ENCODE measurements at places on chromosomes 2 and 18.

- DNase-seq, result no peak
Observed at GRCh38 chr2:39503277-39503676, 66.2 kb upstream of the MAP4K3 start.

DNA sequence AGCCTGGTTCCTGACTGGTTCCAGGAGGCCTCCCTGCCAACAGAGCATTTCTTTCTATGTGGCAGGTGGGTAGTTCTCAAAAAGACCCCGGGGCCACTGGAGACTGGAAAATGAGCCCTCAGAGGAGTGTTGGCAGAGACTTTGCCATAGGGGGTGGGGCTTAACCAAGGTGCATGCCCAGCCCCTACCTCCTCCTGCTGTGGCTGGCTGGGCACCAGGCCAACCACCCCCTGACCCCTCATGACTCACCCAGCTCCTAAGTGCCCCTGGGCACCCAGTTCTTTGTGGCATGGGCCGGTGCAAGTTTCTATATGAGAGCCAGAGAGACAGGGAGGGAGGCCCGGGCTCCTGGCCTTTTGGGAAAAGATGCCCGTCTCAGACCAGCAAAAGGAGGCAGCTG is 98.2 kb upstream of the SMAD2 start:
- no peak for DNase-seq

DNA sequence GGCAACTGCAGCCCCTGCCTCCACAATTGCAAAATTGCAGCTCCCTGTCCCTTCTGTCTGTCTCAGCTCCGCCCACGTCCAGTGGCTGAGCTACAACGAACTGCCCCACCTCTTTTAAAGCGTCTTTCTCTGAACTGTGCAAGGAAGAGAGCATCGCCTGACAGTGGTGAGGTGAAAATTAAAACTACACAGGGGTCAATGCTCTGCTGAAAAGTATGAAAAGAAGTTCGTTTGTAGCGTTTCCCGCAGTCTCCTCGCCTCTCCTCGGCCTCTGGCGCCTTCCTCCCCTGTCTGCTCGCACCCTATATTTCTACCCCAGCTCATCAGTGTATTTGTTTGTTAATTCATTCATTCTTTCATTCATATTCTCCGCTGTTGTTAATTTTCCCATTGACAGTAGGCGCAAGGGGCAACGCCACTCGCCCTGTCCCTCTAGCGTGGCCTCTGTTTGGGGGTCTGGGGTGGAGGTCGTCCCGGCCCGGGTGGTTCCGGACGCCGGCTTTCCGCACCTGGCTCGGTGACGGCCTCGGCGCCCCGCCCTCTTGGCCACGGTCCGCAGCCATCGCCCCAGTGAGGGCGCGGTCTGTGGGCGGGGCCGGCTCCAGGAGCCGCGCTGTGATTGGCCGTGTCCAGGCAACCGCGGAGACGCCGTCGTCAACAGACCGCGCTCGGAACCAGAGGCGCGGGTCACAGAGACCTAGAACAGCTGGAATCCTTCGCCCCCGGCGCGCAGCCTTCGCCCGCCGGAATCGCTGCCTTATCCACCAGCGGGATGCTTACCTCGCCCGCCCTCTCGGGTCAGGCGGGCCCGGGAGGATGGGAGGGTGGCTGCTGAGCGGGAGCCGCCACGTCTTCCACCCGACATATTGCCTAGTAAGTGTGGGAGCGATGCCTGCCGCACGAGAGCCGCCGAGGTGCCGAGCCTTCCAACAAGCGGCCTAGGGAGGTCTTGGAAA is at the start of gene VWA3B:
TSS of gene VWA3B (plus strand) at position 677 of the 956 bp plus-strand sequence. CDS start 5,926 bp downstream, outside the sequence.
- peak; percentile 91 for DNase-seq

DNA sequence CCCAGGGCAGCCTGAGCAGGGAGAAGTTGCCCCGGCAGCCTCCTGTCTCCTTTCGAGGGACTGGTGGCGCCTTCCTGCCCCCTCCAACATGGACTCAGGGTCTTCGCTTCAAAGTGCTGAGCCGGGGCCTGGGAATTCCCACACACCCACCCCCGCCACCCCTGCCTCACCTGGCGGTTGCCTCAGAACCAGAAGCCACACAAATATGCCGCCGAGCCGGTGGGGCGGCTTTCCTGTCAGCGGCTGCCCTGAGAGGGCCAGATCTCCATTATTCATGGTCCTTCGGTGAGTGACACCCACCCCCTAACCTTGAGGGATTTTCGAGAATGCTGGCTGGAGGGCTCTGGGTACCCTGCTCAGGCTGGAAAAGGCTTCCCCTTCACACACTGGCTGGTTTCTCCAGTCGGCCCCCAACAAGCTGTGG is 71.7 kb downstream of the SMAD7 start:
- no peak for DNase-seq

GRCh38 chr2:113116100-113116958 is 11.1 kb upstream of the IL1RN start:
- no peak for DNase-seq

Measured in retina (tissue), 1 donor.